ENCODE measurements at places on chromosomes 7 and 10. TPM values are rescaled to one million over a fixed set of nuclear protein-coding genes. Genes with fewer than 3 reads are reported as not detected.

The ZNF804B gene
- total RNA-seq, result not detected

The DNAJC9 gene
- 13.1 TPM for total RNA-seq

The ATOH7 gene
- not detected for total RNA-seq

The CLDN15 gene
- total RNA-seq, result 5.3 TPM

The AOAH gene
- total RNA-seq, result not detected

The TCF7L2 gene
- total RNA-seq, result 14.4 TPM

The ORAI2 gene
- total RNA-seq, result 34.1 TPM

The ASB4 gene
- total RNA-seq, result not detected

The ZNF727 gene
- total RNA-seq, result not detected

The SRI gene
- 76.8 TPM for total RNA-seq

The DNAJC12 gene
- 12.8 TPM for total RNA-seq

The CEP41 gene
- total RNA-seq, result 16.8 TPM
